ENCODE measurements at places on chromosomes 7 and 10. TPM values are rescaled to one million over a fixed set of nuclear protein-coding genes. Genes with fewer than 3 reads are reported as not detected.

The SEMA4G gene
- total RNA-seq: 0.64 TPM

DNA sequence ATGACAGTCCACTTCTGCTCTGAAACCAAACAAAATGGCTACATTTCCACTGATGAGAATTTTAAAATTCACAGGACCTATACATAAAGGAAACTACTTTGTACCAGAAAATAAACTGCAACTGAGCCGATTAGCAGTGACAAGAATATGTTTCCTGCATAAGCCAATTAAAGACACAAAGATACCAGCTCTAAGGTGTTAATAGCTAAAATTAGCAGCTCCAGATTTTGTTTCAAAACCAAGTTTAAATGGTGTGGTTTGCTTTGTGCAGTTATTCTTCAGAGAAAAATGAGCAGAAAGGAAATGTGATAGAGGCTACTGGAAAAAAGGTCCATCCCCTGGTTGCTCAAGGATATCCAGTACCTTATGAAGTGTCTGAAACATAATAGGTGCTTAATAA, 123.2 kb downstream of the ANK3 start:
- DNase-seq: no peak

The CALD1 gene
- 230 TPM for total RNA-seq

The SRRT gene
- total RNA-seq: 121 TPM

The ZNF365 gene
- 6.2 TPM for total RNA-seq

Measured in LHCN-M2 (cell line).